ENCODE measurements at places on chromosomes 13 and 19.

- DNase-seq = no peak
These were observed 305.4 kb downstream of the KLF12 start for GRCh38 chr13:73828811-73829210.

- no peak for DNase-seq
These were observed 152.4 kb upstream of the TSHZ3 start for GRCh38 chr19:31501427-31502195.

- no peak for DNase-seq
These were observed 8.6 kb upstream of the MKNK2 start for GRCh38 chr19:2059422-2060201.

DNA sequence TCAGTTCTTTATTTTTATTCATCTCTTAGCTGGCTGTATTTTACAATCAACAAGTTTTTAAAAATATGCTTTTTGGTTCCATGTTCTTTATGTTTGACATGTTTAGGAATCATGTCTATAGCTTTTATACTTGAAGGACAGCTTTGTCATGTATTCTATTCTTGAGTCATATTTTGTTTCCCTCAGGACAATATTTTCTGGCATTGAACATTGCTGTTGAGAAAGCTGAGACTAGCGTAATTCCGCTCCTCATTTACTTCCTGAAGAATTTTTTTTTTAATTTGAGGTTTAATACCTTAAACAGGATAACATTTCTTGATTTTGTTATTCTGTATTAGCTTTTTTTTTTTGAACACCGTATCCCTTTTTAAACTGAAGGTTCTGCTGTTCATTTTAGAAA, 53.2 kb downstream of the RB1 start:
- no peak for DNase-seq

GRCh38 chr13:32905864-32906180, 110.4 kb upstream of the KL start:
- no peak for DNase-seq

GRCh38 chr19:40622773-40623075, 21.6 kb downstream of the LTBP4 start:
- DNase-seq = no peak

DNA sequence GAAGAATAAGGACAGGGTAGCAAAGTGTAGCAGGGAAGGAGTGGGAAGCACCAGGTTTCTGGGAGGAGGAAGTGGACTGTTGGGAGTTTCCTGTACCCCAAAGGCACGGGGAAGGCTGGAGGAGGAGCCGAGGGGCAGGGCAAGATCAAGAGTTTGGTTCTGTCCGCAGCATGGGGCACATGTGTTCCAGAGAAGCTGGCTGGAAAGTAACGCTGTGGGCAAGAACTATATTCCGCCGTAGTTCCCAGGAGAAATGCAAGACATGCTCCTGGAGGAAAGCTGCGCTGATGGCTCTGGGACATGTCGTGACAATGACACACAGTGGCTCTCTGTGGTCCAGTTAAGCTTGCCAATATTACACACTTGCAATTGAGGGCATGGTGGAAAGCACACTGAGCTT, 51.7 kb upstream of the KPNA3 start:
- DNase-seq = peak; percentile 5

- DNase-seq = no peak
These were observed 24.3 kb downstream of the ARL11 start for GRCh38 chr13:49652355-49653305.

Measured in cortex of kidney (tissue), 1 donor.